Cardiac muscle cell (in vitro differentiated cells and primary cell): ENCODE measurements at places on chromosomes 7 and 10. TPM values are rescaled to one million over a fixed set of nuclear protein-coding genes. Genes with fewer than 3 reads are reported as not detected.

PALS2 gene
- total RNA-seq: 10.9 and 11.7 TPM in 2 replicates

SLIT1 gene
- 2.4 and 11.0 TPM in 2 replicates for total RNA-seq

RBP4 gene
- not detected in 2 replicates for total RNA-seq

ADAMTS14 gene
- 0.63 and 1.9 TPM in 2 replicates for total RNA-seq

GRCh38 chr7:110827287-110827855, 263.6 kb upstream of the LRRN3 start:
- no peak for DNase-seq

DNA sequence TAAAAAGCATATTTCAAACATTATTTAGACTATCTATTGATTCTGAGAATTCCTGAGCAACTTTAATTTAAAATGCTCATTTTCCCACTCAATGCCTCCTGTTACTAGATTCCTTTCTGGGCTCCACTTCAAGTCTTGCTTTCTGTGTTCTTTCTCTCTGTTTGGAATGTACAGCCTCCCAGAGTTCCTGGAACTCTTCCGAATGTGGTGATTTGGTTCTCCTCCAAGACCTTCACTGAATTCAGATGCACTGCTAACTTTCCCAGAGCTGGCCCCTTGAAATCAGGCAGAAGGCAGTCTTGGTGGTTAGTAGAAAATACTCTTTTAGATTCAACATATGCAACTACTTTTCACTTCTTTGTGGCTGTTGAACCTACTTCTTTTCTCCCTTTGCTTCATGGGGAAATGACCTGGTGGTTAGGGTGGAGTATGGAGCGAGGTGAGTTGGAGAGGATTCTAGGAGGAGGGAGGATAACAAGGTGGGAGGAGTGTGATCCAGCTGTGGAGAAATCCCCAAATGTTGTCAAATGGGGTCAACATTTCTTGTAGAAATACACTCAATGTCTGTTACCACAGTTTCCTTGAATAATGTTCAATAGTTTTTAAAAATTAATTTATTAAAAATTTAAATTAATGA, 27.9 kb upstream of the CCDC7 start:
- DNase-seq: no peak

NRCAM gene
- total RNA-seq: 3.4 and 3.9 TPM in 2 replicates

AOC1 gene
- total RNA-seq: 0.06 TPM in 1 of 2 replicates, not detected in the other

GPR26 gene
- not detected in 2 replicates for total RNA-seq

DNA sequence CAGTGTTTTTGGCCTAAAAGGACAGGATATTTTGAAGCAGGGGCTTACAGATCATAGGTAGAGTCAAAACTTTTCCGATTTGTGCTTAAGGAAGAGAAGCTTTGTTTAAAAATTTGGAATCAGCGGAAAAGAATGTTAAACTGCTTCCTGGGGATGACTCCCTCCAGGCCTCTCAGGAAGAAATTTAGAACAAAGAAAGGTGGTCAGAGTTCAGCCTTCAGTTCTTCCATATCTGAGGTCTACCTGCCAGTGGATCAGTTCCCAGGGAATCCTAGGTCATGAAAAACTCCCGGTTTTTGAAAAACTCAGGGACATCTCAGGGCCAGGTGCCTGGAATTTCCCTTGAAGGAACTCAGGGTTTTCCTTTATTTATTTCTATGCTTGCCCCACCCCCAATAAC, 100.3 kb downstream of the MCU start:
- DNase-seq: no peak

AKR1C4 gene
- not detected in 2 replicates for total RNA-seq

DNA sequence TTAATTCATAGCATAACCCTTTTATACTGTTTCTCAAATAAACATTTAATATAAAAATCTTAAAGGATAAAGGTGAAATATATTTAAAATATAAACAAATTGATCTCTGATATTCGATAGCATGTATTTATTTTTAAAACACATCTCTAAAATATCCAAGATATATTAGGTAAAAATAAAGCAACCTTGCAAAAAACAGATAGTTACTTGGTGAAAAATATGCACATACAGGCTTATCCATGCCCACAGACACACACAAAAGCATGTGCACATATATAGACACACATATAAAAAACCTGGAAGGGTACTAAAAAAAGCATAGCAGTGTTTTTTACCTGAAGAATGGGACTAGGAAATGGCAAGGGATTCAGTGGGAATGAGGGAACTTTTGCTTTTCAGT, 19.8 kb downstream of the POT1 start:
- no peak for DNase-seq

DNA sequence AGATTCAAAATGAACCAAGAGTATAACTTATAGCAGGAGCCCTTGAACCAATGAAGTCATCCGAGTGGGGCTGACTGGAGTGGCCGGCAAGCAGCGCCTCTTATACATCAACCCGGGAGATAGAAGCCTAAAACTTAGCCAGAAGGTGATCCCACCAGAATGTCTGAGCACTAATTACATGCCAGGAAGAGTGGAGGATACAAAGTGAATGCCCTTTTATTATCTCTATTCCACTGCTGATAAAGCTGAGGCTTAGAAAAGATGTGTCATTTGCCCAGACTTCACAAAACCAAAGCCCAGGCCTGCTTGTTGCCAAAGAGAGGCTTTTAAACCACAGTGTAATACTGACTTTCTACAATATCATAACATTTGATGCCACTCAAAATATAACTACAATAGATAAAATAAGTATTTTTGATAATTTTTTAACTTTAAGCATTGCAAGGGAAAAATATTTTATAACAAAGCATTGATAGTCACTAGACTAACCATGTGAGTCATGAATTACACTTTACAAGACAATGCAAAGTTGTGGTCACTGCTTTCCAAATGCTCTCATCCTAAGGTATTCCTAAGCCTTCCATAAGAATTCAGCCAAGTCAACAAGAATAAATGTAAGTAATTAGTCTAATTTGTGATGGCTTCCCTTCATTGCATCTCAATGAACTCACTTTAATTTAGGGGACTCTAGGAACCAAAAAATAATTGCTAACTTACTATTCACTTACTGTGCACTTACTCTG, 58.6 kb upstream of the ARID5B start:
- DNase-seq: no peak

DNA sequence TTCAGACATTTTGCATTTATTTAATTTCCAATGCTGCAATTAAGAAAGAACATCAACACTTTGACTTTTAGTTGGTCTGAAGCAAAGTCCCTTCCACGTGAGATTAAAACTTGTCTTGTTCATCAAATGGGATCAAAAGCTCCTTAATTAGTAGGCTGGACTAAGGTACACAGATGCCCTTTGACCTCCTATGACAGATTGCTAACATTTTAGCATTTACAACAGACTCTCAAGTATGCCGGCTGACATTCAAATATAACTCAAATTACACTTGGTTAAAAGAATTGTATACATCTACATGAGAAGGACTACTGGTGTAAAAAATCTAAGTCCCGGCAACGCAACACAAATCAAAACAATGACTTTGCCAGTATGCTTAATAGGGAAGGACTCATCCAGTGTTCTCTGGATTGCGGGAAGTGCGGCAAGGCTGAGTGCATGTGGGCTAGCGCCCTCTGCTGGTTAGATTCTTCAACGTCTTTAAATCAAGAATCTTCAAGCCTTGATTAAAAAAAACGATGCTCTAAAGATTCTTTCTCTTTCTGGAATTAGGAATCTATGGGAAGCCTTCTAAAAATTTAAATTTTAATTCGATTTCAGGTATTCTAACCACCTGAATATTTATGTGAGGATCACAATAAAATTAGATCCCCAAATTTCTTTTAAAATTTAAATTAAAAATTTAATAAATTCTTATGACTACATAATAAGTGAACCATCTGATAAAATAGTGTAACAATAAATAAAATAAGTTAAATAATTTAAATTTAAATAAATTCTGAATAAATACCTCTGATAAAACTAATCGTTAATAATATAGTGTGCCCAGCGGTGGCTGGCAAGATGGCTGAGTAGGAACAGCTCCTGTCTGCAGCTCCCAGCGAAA, 444.7 kb downstream of the DGKB start:
- peak; percentile 92 for DNase-seq

DNA sequence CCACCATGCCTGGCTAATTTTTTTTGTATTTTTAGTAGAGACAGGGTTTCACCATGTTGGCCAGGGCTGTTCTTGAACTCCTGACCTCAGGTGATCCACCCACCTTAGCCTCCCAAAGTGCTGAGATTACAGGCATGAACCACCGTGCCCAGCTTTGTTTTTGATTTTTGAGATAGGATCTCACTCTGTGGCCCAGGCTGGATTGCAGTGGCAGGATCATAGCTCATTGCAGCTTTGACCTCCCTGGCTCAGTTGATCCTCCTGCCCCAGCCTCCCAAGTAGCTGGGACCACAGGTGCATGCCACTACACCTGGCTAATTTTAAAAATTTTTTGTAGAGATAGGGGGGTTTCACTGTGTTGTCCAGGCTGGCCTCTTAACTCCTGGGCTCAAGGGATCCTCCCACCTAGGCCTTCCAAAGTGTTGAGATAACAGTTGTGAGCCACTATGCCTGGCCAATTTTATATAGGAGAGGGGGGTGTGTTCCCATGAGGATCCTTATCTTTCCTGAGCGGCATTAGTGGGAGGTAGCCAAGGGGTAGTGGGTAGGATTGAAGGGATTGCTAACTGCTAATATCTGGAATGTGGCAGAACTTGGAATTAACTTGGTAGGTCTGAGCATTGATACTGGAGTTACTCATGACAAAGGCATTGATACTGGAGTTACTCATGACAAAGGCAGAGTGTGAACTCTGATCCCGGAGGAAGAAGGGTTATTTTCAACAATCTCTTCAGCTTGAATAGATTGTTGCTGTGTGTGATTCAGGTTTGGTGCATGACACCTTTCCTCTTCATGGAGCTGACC, 1.0 kb upstream of the NOLC1 start:
- no peak for DNase-seq

GRCh38 chr10:121526135-121526790, 72.0 kb downstream of the FGFR2 start:
- DNase-seq: no peak

- no peak for DNase-seq
Measured at GRCh38 chr7:148079206-148080080, 511.1 kb upstream of the C7orf33 start.

- DNase-seq: peak; percentile 16
Measured at GRCh38 chr7:127758105-127758504, 106.1 kb downstream of the SND1 start.

DNA sequence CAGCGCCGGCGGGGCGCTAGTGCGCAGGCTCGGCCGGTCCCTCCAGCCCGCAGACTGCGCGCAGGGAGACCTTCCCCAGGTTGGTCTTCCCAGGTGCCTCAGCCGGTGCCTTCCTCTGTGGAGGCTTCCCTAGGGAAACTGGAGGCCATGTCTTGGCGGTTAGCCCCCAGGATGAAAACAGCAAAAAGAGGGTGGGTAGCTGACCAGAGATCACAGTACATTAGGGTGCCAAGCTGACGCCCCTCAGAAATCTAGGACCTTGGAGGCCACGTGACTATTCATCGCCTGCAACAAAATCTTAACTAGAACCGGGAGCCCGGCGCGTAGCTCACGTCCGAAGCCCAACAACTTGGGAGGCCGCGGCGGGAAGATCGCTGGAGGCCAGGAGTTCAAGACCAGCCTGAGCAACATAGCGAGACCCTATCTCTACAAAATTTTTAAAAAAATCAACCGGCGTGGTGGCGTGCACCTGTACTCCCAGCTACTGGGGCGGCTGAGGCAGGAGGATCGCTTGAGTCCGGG, 327 bp upstream of the FIS1 start:
- DNase-seq: no peak

DNA sequence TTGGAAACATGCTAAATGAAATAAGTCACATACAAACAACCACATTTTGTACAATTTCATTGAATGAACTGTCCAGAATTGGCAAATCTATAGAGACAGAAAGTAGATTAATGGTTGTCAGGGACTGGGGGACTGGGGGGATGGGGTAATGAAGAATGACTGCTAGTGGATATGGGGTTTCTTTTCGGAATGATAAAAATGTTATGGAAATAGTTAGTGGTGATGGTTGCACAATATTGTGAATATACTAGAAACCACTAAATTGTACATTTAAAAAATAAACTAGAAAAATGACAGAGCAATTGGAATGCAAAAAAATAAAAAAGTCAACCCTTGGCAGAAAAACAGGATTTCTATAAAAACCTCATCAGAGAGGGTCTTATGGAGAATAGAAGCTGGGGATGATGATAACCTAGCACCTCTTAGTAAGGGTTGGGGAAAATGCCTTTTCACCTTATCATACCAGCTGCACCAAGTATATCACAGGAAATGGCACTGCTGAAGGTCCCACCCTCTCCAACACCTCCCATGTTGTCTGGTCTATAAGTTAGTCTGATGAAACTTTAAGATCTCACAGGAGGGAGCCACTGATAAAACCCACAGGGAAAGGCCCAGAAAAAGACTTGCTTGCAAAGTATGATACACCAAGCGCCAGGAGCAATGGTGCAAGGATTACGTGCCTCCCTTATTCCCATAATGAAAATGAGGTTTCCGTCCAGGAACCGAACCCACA, 23.1 kb upstream of the JAZF1 start:
- DNase-seq: no peak

STYXL1 gene
- 46.7 and 66.3 TPM in 2 replicates for total RNA-seq

DNA sequence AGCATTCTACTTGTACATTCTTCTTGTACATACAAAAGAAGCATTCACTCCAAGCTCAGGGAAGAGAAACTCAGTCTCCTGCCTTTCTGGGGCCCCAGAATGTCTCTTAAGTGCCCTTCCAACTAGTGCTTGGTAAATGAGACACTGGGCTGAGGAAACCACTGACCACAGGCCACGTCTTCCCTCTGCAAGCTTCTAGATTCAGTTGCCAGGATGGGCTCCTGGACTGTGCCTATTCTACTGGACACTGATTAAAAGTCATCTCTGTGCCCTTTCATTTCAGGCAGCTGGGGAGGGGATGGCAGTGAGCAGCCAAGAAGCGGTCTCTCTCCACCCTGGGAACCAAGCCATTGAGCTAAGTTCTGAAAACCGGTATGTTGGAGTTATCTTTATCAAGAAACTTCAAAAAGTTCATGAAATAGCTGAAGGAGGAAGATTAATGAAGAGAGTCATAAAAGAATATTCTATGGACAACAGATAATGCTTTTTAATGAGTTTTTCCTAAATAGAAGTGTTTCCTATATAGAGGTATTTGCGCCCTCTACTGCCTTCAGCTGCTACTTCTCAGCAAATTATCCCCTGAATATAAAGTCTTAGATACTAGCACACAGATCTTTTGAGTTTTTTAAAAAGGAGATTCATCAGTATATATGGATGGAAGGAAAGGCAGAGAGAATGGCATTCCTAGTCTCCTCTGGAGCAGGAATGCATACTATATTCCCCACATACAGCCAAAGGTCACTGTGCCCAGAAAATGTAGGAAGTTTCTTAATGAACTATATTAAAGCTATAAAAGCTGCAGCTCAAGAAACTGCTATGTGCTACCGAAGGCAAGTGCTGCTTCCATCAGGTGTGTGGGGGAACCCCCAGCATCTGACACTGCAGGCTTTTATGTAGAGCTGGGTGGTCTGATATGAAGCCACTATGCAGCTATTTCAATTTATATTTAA, 8.4 kb upstream of the IFIT1B start:
- peak; percentile 71 for DNase-seq

RPEL1 gene
- total RNA-seq: not detected in 2 replicates

GRCh38 chr10:80713398-80713928, 175.8 kb downstream of the SH2D4B start:
- DNase-seq: no peak

PEX1 gene
- 19.8 and 25.9 TPM in 2 replicates for total RNA-seq
